D341Med (cell line): ENCODE measurements at places on chromosomes 7 and 10.
A peak's percentile ranks its signal among the peaks of the same experiment; 100 is the strongest.

DNA sequence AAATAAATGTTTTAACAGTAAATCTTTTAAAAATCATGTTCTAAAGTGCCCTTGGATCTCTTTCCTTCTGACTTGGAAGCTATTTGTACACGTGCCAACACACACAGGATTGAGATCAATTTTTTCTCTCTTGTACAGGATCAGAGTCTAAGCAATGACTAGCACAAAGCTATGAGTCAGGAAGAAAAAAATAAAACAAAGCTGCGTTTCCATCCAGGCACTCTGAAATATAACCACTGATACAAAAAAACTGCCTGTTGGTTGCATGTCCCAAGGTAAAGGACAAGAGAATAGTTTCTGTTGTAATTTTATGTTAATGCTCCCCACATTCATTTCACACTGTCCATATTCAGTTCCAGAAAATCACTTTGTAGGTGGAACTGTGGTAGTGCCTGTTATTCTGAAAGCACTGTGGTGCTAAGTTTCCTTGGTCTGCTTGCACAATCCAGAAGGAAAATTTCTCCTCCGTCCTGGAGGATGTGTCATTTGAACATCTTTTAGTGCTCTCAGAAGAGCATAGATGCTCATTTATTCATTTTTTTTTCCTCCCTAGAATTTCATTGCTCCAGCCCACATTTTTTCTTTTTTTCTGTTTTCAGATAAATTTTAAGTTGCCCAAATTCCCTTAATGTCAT is 113.4 kb downstream of the PLXDC2 start:
- no peak for DNase-seq

DNA sequence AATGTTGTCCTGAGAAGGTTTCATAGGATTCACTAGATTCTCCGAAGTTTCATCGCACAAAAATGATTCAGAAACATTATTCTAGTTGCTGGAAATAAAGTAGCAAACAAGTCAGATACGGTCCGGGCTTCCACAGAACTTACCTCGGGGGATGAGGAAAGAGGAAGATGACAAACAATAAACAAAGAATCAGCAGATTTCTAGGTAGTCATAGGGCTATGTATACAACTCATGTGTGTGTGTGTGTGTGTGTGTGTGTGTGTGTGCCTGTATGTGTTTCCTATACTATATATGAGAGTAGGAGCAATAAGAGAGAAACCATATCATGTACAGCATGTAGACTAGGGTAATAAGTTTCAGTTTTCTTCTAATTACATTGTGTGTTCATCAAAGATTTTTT is 16.5 kb downstream of the TMEM236 start:
- no peak for DNase-seq

GRCh38 chr10:13614530-13615332 is 28.0 kb downstream of the PRPF18 start:
- no peak for DNase-seq

DNA sequence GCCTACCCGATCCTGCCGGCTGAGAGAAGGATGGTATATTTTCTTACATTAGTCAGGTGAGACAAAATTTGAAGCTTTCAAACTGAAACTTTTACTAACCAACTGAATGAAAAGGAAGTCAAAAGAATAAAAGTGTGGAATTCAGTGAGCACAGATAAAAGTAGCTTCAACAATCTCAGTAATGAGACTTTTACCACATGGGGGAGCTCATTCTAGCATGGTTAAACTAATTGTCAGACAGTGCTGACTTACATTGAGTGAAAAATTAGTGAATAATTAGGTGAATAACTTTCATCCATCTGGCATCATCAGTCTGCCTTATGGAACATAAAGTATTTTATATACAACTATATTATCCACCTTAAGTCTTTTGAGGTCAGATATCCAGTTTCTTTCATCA is 8.4 kb downstream of the FAM237B start:
- DNase-seq, result no peak

DNA sequence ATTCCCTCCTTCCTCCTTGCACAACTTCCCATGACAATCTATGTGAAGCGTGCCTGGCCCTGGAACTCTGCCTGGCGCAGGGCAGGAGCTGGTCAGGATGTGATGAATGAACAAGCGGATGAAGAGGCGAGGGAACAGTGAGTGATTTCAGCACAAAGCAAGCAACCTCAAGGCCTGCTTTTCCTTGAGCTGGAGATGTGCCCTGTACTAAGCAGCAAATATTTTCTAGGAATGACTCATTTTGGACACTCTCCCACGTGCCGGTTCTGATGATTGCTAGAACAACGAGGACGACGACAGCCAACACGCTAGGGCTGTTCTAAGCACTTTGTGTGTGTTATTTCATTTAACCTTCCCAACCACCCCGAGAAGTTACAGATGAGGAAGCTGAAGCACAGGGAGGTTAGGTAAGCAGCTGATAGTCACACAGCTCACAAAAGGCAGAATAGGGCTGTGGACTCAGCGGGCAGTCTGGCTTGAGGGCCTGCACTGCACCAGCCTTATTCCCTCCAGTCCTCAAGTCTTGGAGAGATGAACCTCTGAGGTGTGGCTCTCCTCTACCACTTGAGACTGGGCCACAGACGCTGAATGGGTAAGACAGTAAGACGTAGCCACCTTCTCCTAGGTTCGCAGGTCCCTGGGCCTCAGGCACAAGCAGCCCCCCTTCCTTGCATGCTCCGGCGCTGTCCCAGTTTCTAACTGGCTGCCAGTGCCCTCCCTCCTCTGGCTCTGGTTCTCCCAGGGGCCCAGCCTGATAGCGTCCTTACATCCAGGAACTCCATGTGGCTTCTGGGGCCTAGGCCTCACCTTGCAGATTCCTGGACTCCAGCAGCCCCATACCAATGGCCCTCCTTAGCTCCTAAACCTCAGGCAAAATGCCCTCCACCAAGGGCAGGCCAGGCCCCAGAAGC is 59.0 kb downstream of the YKT6 start:
- DNase-seq, result no peak

DNA sequence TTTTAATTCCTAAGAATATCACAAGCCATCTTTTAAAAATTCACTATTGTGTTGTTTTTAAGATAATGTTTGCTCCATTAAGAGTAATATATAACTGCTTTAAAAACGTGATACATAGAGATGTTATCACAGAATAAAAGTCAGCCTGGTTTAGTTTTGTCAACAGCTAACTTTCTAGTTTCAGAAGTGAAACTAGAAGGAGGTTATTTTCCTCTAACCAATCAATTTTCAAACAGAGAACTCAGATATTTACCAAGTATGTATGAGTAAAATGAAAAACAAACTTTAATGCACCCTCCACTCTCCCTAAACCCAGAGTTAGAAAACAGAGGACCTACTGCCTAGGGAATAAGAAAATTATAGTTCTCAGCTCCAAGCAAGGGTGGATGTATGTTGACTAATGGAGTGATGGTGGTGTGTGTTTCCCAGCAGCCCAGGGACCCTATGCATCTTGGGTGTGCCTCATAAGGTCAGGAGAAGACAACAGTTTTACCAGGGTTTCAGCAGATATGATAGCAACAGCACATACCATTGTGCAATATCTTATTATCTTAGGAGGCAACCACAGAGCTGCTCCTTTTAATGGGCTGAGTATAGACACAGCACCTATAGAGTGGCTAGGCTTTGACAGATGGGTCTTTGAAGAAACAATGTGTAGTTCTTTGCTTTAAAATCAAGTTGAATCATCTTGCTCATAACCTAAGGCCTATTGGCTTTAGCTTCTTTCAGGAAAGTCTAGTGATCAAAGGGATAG is 58.4 kb downstream of the PTPRZ1 start:
- DNase-seq, result no peak

DNA sequence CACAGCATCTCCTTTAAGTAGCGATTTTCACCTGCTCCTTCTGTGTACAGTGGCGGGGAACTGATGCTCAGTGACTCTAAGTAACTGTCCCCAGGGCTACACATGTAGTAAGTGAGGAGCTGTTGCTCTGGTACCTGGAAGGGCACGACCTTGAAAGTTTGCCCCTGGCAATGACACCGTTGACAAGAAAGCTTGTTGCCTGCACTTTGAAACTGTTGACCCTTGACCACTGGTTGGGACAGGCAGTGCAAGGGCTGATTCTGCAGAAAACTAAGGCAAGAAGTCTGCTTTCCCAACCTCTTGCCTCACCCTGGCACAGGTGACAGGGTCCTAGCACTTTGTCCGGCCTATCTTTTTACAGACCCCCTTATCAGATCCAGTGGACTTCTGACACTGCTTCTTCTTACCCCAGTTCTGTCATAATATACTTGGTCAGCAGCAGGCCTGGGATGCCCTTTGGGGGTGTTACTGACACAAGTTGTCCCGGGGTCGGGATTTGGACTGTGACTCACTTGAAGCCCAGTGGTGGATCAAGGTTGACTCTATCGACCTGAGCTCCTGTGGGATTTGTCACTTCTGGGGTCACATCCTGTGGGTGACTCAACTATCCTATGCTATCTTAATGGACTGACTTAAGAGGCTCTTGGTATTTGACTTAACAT is 5.8 kb downstream of the ACSL5 start:
- no peak for DNase-seq

- no peak for DNase-seq
These were observed 239.6 kb downstream of the SDK1 start for GRCh38 chr7:3540456-3541220.

GRCh38 chr10:114869520-114869892 is 47.9 kb downstream of the FHIP2A start:
- DNase-seq, result no peak

- no peak for DNase-seq
These were observed 141.6 kb downstream of the SND1 start for GRCh38 chr7:127793582-127793981.

GRCh38 chr10:4176500-4177281 is 391.7 kb upstream of the KLF6 start:
- no peak for DNase-seq

DNA sequence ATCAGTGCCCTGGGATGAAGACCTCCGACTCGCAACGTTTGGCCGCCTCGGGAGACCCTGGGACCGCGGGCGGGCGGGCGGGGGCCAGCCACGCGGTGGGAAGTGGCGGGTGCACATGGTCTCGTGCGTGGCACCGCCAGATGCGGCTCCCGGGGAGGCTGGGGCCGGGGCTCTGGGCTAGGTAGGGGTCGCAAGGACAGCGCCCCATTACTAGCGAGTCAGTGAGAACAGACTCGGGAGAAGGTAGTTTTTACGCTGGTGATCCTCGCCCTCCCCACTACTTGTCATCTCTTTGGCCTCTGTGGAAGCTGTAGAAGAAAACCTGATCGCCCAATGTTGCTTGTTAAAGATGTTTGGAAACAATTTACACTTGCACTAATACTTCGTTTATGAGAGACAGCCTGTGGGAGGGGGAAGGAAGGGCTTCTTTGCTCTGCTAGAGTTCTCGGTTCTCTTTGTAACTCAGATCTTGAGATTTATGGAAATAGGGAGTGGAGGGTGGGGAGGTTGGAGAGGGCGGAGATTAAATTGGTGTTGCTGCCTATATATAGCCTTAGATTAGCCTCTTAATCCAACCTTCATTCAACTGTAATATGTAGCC is 591 bp downstream of the BZW2 start:
- DNase-seq, result peak; percentile 64

- no peak for DNase-seq
These were observed 1063.5 kb upstream of the LRRN3 start for GRCh38 chr7:110027385-110027784.
